ENCODE measurements at places on chromosomes 12 and 14.

DNA sequence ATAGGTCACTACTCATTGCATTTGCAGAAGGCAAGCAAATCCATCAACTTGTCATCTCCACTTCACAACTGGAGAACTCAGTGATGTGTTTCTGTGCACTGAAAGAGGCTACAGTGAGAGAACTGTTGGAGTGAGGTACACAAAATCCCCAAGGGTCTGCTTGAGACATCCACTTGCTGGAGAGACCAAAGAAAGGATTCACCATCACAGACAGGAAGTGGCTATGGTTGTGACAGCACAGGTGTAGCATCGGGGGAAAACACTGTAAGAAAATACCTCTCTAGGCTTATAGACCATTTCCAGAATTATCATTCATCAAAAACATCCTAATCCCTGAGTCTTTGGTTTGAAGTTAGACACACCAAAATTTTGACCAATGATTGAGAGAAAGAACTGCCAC, 201.3 kb upstream of the OR4E1 start:
- no peak for DNase-seq

DNA sequence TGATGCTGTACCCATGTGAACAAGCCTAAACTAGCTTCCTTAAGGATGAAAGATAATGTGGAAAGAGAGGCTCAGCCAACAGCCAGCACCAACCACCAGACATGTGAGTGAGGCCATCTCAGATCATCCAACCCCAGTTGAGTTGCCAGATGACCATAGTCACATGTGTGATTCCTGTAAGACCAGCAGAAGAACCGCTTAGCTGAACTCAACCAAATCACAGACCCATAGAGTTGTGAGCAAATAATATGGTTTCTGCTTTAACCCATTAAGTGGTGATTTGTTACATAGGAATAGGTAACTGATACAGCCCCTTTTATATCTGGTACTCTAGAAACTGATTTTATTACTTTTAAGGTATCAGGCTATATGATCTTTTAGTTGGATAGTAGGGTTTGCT, 17.6 kb upstream of the ELK3 start:
- no peak for DNase-seq

DNA sequence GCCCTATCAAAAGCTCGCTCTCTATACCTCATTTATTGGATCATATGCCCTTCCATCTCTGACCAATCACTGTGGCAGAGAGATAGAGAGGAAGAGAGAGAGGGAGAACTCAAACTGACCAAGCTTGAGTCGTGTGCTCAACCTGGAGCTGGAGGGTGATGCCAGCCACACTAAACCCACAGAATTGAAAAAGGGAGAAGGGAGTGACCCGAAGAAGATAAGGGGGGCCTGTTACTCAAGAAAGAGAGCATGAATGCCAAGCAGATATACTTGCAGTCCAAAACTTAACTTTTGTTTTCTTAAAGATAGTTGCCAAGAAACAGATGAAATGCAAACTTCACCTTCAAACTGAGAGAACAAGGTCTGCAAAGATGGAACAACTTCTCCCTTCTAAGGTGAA, 112.7 kb downstream of the BTG1 start:
- DNase-seq = no peak

DNA sequence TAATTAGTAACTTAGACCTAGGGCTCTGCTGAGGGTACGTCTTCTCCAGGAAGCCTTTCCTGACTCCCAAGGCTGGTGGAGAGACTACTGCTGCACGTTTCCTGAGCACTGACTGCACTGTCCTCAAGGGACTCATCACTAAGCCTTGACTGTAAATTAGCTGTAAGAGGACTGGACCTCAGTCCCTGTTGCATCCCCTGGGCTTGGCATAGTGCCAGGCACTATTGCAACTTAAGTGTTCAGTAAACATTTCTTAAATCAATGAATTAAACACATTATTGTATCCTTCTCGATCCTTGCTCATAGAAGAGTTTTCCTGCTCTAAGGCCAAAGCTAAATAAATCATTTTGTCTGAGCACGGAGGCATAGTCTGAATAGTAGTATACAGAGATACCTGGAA, 31.9 kb upstream of the IFNG-AS1 start:
- no peak for DNase-seq

- no peak for DNase-seq
Measured at GRCh38 chr12:27940245-27940644, 32.3 kb downstream of the PTHLH start.

DNA sequence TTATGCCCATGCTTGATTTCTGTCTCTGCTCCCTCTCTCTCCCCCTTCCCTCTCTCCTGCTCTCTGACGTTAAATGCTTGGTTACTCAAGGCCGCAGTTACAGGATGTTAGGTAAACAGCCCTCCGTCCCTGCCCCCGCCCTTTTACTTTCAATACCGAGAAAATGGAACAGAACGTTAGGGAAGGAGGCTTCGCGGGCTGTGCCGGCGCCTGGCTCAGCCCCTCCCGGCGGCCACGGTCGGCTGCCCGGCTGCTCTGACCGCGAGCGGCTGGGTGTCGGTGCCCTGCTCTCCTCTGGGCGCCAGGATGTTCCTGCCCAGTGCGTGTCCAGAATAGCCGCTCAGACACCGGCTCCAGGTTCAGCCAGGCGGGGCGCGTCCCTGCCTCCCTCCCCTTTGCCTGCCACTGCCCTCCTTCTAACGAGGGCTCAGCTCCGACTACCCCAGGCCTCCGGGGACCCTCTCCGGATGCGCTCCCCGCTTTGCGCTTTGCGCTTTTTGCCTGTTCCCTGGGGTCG, 166.1 kb downstream of the ADCK1 start:
- peak; percentile 11 for DNase-seq
